Inflammatory macrophage treated with lipopolysaccharide for 1 hour (primary cell): ENCODE measurements at places on chromosomes 1 and 21.
A peak's percentile ranks its signal among the peaks of the same experiment; 100 is the strongest.

GRCh38 chr1:200894712-200895442 is at the start of gene INAVA:
INAVA (plus strand) TSS chr1:200894900; CDS start chr1:200898401, 3,501 bp downstream.
- DNase-seq, result no peak

DNA sequence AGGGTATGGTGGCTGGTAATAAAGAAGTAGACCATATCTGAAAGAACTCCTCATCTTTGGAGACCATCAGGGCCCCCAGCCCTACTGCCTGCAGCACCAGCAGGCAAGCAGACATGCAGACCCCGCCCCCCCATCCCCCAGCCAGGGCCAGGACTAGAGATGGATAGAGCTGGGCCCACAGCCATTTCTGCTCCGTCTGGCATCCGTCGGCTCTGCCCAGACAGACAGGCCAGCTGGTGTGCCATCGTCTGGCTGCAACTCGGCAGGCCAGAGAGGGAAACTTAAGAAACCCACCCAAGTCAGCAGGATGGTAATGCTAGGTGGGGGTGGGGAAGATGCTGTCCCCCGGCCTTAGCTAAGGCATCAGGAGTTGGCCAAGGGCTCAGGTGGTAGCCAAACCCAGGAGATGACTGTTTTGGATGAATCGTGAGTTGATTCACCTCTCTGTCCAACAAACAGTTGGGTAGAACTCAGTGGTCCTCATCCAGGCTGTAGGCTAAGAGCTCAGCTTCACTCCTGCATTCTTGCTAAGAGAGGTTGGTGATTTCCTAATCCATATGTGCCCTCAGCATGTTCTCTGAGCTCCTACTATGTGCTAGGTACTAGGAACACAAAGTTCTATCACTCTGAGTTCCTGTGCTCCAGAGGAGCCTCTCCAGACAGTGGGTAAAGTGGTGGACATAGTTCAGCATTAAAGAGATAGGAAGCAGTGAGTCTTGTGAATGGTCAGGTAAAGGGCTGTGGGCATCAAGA is 23.2 kb upstream of the TMEM222 start:
- DNase-seq, result no peak

DNA sequence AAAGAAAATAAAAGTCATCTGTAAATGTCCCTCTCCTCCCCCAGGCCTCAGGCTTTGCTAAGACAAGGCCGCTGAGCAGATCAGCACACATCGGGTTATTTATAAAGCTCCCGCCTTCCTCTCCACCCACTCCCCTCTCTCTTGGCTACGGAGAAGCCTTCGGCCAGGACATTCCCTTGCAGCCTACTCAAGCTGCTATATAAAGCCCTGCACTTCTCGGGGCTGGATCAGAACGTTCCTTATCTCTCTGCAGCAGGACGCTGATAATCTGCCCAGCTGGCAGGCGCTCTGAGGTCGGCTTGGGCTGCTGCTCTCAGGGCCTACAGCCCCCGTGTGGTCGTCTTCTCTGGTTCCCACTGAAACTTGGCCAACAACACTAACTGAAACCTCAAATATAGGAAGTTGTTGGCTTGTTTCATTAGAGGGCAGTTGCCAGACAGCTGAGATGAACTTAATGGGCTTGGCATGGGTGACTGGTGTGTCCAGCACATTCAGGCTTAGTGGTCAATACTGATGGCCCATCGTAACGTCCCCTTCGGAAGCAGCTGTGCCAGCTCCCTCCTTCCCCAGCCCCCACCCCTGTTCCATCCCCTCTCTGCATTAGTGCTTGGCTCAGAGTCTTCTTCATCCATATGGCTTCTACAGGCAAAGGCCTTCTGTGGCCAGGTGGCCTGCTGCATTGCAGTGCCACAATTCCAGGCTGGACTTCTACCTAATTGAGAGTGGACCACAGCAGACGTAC is 64.6 kb downstream of the IER5 start:
- peak; percentile 83 for DNase-seq

DNA sequence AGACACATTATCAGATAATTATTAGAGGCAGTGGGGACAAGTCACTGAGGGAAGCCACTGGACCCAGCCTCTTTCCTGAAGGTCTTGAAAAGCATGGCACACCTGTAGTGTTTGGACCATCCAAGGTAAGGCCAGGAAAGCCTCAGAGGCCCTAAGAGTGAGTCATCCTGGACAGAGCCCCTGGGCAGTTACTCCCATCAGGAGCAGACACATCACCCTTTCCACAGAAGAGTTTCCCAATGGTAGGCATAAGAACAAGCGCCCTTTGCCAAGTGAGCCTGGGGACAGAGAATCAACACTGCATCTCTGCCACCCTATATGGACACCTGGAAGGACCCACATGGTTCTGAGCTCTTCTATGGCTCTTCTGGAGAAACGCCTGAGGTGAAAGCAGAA is 136.0 kb downstream of the PLXNA2 start:
- DNase-seq, result no peak

GRCh38 chr21:45381865-45382696 is 22.9 kb upstream of the COL18A1 start:
- DNase-seq, result no peak

- DNase-seq, result no peak
Measured at GRCh38 chr1:19869929-19870328, 12.3 kb upstream of the OTUD3 start.

DNA sequence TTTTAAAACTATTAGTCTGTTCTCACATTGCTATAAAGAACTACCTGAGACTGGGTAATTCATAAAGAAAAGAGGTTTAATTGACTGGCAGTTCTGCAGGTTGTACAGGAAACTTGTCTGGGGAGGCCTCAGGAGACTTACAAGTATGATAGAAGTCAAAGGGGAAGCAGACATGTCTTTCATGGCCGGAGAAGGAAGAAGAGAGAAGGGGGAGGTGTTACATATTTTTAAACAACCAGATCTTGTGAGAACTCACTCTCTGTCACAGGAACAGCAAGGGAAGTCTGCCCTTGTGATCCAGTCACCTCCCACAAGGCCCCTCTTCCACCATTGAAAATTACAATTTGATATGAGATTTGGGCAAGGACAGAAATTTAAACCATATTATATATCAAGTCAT is 55.9 kb downstream of the CLIC4 start:
- DNase-seq, result peak; percentile 61

GRCh38 chr1:30322859-30323257 is 400.5 kb downstream of the MATN1 start:
- no peak for DNase-seq

- no peak for DNase-seq
Measured at GRCh38 chr1:50812346-50812745, 147.7 kb downstream of the FAF1 start.

GRCh38 chr21:43903451-43904091 is 38.5 kb downstream of the AGPAT3 start:
- no peak for DNase-seq

DNA sequence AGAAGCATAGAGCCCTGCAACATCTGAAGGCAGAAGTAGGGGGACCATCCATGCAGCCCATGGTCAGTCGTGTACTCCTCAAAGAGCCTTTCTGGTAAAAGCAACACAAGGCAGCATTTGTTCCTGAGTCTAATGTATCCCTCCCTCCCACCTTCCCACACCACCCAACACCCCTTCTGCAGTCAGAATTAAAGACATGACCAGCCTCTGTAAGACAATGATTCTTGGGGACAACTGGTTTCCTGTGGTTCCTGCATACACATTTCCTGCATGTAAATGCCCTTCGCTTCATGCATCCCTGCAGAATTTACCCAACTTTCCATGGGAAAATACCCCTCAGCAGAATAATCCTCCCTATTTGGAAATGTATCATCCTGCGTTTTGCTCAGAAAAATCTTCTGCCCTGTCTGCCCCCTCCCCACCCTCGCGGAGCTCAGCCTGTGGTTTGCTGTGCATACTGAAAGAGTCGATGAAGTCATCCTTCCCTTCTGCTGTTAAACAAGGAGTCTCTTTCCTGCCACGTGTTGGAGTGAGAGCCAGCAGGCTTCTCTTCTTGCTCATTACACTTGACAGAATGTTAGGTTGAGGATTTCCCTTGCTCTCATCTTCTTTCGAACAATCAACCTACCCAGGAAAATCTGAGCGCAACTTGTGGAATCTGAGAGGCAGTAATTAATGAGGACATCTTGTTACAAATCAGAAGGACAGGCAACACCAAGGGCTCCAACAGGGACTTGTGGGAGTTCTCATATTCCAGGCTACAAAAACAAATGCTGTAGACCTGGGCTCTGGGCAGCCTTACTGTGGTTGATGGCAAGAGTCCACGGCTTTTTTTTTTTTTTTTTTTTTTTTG is 4.7 kb downstream of the TNN start:
- peak; percentile 53 for DNase-seq

GRCh38 chr1:244645890-244646289 is 7.0 kb upstream of the DESI2 start:
- no peak for DNase-seq

DNA sequence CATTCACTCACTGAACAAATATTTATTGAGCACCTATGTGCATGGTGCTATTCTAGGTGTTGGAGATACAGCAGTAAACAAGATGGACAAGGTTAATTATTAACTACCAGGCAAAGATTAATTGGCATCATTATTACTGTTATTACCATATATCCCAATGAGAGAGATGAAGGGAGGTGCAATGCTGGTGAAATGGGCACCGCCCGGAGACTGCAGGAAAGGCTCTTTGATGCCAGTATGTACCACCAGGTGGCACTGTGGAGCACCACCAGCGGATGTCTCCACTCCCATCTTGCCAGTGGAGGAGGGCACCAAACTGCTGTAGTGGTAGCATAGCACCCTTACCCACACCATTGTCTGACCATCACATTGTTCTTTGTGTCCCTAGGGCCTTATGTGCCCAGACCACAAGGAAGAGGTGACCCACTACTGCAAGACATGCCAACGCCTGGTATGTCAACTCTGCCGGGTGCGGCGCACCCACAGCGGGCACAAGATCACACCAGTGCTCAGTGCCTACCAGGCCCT is 3.0 kb downstream of the TRIM46 start:
- peak; percentile 57 for DNase-seq

DNA sequence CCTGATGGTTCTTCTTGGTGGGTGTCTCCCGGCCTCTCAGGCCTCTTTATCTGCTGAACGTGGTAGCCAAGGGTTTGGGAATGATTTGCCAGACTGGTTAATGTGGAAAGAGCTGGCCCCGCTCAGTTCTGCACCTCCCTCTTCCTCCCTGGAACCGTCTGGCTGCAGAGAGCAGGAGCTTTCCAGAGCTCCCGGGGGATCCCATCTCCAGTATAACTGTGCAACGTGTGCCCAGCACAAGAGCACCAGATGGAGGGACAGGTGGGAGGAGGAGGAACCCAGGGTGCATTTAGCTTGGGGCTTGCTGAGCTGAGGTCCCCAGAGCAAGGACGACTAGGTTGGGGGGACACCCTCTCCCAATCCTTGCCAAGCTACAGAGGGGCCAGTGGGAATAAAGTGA is 5.0 kb downstream of the TFF1 start:
- no peak for DNase-seq

GRCh38 chr1:234395297-234395696 is 22.0 kb downstream of the COA6 start:
- DNase-seq, result peak; percentile 27

DNA sequence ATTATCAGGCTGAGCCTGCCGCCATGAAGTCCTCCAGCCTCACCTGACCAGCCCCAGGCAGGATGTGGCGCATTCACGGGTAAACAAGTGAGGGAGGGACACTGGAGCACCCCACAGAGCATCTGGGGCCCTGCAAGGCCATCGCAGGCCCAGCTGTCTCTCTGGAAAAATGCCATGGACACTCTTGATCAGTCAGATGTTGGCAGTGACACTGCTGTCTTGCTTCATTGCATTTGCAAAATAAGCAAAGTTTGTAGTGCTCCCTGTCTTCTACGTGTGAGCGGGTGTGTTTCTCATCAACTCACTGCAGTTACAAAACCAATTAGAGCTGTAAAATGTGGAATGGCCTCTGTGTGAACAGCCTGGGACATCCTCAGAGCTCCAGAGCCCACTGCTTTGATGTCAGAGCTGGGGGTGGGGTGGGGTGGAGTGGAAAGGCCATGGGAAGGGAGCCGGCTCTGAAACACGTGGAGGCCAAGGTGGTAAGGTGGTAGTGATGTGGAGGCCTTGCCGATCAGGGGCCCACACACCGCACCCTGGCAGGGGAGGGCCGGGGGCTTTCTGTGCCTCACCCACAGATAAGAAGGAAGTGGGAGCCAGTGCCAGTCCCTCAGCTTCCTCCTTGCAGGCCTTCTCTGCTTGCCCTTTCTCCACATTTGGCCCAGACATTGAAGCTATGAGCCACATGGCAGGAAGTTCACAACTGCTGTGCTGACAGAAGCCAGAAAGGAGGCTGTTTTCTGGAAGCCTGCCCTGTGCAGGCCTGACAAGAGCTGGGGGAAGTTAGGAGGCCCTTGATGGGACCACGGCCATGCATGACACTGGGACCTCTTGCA is 254.9 kb downstream of the RHOU start:
- peak; percentile 62 for DNase-seq

DNA sequence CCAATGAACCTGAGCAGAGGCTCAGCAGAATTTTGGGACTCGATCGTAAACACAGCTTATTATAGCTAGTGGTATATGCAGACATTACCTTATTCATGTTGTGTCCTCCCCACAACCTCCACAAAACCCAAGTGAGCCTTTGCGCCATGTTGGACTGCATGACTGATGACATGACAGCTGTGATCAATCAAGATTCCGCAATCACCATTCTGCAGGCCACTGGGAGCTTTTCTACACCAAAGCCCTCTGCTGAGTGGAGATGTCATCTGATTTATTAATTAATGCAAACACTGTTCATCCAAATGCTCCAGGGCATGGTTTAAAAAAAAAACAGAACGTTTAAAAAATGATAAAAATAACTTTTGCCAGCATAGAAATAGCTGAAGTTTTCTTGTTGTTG is 7.9 kb upstream of the SRP9 start:
- no peak for DNase-seq

DNA sequence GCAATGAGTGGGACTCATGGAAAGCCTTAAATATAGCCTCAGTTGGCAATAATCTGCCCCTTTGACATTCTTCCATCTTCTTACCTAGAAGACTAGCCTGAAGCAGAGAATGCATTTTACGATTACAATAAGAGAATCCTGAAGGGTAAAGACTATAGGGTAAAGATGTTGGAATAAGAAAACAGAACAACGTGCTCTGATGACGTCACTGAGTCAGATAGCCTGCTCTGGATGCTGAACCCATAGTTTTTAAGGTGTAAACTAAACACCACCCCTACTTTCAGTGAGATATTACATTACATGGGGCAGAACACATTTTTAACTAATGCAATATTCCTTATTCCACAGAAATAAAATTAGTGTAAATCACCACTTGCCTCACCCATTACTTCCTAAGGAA is 240.4 kb downstream of the KCNT2 start:
- DNase-seq, result no peak

DNA sequence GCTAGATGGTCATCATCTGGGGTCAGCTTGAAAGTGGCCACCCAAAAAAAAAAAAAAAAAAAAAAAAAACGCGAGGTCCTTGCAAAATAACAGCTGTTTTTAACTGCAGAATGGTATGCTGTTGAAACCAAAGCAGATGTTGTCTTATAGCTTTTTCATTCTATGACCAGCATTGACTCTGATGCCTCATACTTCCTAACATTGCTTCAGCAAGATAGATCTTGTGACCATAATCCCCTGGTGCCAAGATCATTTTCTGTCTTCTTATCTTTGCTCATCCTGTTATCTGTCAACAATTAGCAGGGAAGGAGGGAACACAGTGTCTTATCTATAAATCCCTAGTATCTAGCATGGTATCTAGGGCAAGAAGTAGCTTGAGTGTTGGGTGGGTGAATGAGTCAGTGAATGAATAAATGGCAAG is 181.5 kb downstream of the PLPP3 start:
- DNase-seq, result no peak
